ENCODE measurements at places on chromosomes 3 and 15.

GRCh38 chr3:8112587-8112986 lies 389.0 kb upstream of the LMCD1 start:
- no peak for DNase-seq

- no peak for DNase-seq
These were observed 136.0 kb upstream of the DAZL start for GRCh38 chr3:16741103-16741758.

DNA sequence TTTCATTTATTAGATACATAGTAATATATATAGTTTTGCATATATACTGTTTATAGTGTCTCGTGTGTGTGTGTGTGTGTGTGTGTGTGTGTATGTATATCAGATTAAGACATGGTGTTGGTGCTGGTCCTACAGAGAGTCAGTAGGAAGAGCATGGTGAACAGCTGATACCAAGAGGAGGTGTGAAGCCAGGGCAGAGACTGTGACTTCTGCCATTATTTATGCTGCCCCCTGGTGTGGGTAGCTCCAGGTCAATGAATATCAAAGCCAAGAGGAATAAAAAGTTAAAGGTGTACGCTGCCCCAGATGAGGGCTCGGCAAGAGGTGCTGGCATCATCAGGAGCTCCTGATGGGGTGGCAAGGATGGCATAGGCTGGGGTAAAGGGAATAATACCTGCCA lies 299.5 kb upstream of the RASGRP1 start:
- no peak for DNase-seq

- no peak for DNase-seq
These were observed 597.8 kb downstream of the ROBO1 start for GRCh38 chr3:79170021-79170420.

DNA sequence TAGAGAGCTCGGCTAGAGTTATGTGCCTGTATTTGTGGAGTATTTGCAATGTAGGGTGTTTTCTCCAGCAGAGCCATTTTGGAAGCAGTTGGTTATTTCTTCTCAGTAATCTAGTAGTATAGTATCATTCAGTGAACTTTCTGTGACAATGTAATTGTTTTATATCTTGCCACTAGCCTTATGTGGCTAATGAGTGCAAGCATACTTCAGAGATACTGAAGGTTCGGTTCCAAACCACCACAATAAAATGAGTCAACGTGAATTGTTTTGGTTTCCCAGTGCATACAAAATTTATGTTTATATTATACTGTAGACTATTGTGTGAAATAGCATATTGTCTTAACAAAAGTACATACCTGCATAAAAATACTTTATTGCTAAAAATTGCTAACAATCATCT lies 286.9 kb upstream of the TBL1XR1 start:
- no peak for DNase-seq

DNA sequence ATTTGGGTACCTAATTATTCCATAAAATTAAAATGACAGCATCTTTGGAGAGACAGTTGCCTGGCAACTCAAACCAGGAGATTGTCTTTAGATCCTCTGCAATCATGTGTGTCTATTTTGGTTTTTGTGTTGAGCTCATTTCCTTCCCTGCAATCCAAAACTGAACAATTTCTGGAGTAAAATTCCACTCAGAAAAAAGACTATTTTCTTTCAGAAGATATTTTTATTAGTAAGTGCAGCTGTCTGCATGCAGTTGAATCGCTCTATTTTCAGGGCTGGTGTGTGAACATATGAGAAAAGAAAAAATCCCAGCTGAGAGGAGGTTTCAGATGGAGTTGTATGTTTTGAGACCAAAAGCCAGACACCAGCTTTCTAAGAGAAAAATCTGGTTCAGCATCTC lies 41.9 kb upstream of the DYNC1LI1 start:
- no peak for DNase-seq

DNA sequence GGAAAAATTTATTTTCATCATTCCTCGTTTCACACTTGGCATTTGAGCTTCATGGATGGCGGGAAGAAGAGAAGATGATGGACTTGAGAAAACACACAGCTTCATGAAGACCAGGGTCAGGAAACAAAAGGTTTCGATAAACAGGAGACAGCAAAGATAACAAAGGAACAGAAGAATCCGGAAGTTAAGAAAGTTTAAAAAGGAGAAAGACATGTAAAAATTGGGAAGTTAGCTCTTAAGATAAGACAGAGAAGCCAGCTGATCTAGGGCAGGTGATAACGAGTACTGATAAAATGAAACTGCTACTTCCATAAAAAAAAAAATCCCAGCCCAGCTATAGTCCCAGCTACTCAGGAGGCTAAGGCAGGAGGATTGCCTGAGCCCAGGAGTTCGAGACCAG lies 23.9 kb downstream of the IL5RA start:
- DNase-seq, result no peak

- no peak for DNase-seq
These were observed 28.8 kb downstream of the LRRFIP2 start for GRCh38 chr3:37145611-37146010.

GRCh38 chr3:189188466-189188865 lies 16.7 kb downstream of the TPRG1 start:
- no peak for DNase-seq

All from CD4-positive, alpha-beta T cell treated with Interleukin-6 at 100 ng/mL for 8 hours (primary cell).